Calu3 (cell line): ENCODE measurements at places on chromosomes 11 and 22.

GRCh38 chr11:128424271-128424711 is 163.1 kb downstream of the ETS1 start:
- DNase-seq, result no peak

GRCh38 chr22:23470811-23471389 is 109.2 kb downstream of the IGLL1 start:
- DNase-seq, result no peak

DNA sequence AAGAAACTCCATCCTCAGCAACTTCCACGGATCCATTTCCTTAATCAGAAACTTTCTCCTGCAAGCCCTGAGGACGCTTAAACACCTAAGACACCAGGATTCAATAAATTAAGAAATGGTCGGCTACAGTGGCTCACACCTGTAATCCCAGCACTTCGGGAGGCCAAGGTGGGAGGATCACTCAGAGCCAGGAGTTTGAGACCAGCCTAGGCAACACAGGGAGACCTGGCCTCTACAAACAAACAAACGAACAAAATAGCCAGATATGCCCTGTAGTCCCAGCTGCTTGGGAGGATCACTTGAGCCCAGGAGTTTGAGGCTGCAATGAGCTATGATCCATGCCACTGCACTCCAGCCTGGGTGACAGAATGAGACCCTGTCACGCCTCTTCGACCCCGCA is 46.7 kb downstream of the RPUSD4 start:
- no peak for DNase-seq

DNA sequence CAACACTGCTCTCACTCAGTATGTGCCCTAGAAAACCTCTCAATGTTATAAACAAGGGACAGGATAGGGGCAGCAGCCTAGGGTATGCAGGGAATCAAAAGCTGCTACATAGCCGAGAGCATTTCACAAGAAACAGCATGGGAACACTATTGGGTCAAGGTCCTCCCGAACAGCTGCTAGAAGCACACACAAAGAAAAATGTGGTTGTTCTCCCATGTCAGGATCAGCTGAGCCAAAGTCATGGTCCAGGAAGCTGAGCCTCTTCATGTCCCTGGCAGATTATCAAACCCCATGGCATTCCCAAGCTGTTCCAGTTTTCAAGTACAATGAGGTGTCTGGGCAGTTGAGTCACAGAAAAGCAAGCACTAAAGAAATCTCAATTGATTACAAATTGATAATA is 21.0 kb upstream of the GDPD4 start:
- no peak for DNase-seq

DNA sequence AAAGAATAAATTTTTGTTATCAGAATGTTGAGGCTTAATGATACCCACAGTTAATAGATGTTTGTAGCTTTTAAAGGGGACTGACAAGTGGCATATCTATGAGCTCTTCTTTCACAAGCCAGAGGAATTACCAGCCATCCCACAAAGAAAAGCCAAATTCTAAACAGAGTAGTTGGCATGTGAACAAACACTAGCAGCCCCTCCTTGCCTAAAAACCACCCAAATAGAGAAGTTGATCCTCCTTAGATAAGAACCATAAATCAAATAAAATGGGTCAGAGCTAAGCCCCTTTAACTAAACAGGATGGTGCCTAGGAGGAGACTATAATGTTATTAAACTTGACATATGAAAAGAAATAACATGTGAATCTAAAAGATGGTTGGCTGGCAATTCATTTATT is 11.4 kb downstream of the LPXN start:
- no peak for DNase-seq

- no peak for DNase-seq
Measured at GRCh38 chr11:117187007-117187406, 8.5 kb downstream of the SIDT2 start.

DNA sequence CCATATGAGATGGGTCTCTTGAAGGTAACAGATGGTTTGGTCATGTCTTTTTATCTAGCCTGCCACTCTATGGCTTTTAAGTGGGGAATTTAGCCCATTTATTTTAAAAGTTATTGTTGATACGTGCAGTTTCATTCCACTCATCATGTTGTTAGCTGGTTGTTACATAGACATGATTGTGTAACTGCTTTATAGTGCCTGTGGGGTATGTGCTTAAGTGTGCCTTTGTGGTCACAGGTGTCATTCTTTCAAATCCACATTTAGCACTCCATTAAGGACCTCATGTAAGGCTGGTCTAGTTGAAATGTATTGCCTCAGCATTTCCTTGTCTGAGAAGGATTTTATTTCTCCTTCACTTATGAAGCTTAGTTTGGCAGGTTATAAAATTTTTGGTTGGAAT is 263.8 kb upstream of the LUZP2 start:
- DNase-seq, result no peak

DNA sequence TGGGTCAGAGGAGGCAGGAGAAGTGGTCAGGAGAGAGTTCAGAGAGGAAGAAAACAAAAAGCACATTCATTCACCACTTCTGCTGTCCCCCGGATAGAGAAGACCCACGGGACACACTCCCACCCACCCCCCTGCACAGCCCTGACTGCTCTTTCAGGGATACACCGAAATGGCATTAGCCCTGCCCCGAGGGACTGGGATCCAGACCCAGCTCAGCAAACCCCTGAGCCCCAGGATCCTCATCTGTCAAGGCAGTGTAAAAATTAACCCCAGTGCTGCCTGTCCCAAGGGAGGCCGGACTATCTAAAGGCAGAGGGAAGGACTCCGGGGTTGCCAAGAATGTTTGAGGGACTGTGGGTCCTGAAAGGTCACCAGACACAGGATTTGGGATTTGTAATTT is 31.2 kb downstream of the TPBGL start:
- no peak for DNase-seq
